ENCODE measurements at places on chromosomes 13 and 19. TPM values are rescaled to one million over a fixed set of nuclear protein-coding genes. Genes with fewer than 3 reads are reported as not detected.

DNA sequence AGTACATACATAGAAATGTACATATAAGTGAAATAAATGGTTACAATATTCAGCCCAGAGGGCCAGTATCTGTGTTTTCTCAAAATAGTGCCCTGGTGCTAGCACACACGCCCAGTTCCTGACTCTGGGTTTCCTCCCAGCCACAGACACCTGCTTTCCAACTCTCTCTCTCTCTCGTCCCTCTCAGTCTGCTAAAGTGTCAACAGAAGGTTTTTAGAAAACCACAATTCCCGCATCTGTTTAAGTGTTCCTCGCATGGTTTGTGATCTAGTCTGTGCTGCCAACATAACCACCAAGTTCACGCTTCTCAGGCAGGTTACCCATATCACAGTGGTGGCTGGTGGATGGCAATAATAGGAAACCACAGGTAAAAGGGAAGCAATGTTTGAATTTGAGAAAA lies 17.8 kb upstream of the UPF3A start:
- DNase-seq: no peak

Gene ARID3A
- total RNA-seq: 72.4 TPM

Gene CEACAM16
- not detected for total RNA-seq

DNA sequence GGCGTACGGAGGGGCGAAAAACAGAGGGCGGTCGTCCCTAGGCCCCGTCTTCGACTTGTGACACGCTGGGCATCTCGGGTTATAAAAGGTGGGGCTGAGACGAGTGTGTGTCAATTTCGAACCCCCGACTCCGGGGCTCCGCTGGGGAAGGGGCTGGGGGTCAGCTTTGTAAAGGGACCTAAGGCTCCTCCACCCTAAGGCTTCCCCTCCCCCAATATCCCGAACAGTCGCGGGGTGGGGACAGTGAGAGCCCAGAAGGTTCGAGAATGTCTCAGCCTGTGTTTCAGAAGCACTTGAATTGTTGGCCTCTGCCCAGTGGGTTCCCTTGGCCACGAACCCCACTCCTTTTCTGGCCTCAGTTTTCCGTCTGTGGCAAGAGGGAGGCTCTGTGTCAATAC lies 450 bp downstream of the SELENOW start:
- no peak for DNase-seq

Gene USHBP1
- not detected for total RNA-seq

GRCh38 chr13:51823863-51824262 lies 19.9 kb upstream of the DHRS12 start:
- no peak for DNase-seq

DNA sequence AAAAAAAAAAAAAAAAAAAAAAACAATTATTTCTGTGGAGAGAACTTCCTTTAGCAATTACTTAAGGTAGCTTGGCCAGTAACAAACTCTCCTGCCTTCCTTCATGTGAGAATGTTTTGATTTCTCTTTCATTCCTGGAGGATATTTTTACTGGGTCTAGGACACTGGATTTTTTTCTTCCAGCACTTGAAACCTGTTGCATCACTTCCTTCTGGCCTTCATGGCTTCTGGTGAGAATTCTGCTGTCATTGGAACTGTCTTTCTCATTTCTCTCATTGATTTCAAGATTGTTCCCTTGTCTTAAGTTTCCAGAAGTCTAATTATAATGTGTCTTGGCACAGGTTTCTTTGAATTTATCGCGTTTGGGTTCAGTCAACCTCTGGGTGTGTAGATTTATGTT lies 19.3 kb upstream of the RAB20 start:
- DNase-seq: no peak

Gene ABHD13
- total RNA-seq: 10.9 TPM

Gene BCL2L12
- total RNA-seq: 46.0 TPM

DNA sequence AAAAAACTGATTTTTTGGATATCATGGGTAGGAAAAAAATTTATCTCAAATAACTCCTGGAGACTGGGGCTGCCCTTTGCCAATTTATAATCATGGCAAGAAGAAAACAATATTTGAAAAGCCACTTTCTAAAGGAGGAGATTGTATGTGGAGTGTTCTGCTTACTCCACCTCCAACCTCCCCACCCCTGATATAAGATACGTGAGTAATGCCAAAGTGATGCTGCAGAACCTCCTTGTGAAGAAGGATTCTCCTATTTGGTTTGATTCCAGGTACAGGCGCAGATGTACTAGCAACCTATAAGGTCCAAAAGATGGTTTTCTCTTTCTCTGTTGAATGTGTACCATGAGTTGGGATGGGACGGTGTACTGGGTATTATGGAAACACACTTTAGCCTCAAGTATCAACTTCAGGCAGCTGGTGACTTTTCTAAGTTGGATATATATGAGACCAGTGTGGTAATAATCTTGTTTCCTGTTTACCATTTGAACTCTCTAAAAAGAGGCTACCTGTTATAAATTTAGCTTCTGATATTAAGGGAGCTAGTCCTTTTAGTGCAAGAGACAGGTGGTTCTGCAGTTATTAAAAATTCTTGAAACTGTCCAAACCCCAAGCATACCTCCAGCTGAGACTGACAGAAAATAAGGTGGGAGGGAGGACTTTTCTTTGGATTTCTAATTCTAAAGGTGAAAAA lies 724.0 kb upstream of the MIR17HG start:
- no peak for DNase-seq

Gene EDNRB
- total RNA-seq: 3.0 TPM

DNA sequence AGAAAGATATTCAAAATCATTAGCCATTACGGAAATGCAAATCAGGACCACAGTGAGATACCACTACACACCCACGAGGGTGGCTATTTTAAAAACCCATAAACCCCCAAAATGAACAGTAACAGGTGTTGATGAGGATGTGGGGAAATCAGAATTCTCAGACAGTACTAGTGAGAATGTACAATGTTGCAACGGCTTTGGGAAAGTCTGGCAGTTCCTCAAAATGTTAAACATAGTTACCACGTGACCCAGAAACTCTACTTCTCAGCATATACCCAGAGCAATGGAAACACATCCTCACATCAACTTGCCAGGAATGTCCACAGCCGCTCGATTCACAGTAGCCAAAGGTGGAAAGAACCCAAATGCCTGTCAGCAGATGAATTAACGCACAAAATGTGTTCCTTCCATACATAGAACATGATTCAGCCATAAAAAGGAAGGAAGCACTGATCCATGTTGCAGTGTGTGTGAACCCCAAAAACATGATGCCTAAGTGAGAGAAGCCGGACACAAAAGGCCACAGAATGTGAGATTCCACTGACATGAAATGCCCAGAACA lies 7.0 kb downstream of the PLVAP start:
- no peak for DNase-seq
